ENCODE measurements at places on chromosomes 4 and X.

GRCh38 chr4:104772849-104773248, 278.2 kb upstream of the CXXC4 start:
- no peak for DNase-seq

- DNase-seq: peak; percentile 68
Measured at GRCh38 chr4:153152501-153153338, 51.5 kb upstream of the TRIM2 start.

DNA sequence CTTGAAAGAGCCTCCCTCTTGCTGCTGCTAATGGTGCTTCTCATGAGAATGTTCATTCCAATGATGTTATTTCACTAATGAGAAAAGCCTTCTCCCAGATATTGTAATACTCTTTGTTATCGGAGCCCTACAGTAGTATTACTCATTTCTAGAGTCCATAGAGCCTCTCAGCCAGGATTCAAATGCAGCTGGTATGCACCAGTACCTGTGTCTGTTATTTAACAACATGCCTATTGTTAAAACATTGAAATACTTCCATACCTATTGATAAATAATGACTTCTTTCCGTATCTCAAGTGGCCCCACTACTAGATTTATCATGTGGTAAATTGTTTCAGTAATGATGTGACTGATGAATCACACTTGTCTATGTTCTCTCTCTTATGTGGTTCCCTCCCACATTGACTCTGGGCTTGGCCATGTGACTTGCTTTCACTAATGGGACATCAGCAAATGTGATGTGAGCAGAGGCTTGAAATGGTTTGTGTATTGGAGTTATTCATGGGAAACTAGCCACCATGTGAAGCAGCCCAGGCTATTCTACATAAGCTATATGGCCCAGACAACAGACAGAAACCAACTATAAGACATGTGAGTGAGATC, 207.6 kb downstream of the THOC2 start:
- no peak for DNase-seq

GRCh38 chr4:178808106-178808505, 1365.9 kb upstream of the AGA start:
- DNase-seq: no peak

- no peak for DNase-seq
Measured at GRCh38 chr4:86657910-86658309, 63.8 kb downstream of the PTPN13 start.

DNA sequence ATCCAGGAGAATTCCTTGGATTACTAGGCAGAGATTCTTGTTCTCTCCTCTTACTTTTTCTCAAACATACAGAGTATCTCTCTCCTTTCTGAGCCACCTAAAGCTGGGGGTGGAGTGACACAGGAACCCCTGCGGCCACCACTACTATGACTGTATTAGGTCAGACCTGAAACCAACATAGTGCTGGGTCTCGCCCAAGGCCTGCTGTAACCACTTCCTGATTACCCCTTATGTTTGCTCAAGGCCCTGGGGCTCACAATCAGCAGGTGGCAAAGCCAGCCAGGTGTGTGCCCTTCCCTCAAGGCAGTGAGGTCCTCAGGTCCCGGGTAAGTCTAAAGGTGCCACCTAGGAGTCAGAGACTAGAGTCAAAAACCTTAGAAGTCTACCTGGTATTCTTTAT, 166.4 kb downstream of the PARM1 start:
- DNase-seq: no peak

- DNase-seq: no peak
Measured at GRCh38 chr4:123696687-123697086, 300.1 kb downstream of the SPRY1 start.

DNA sequence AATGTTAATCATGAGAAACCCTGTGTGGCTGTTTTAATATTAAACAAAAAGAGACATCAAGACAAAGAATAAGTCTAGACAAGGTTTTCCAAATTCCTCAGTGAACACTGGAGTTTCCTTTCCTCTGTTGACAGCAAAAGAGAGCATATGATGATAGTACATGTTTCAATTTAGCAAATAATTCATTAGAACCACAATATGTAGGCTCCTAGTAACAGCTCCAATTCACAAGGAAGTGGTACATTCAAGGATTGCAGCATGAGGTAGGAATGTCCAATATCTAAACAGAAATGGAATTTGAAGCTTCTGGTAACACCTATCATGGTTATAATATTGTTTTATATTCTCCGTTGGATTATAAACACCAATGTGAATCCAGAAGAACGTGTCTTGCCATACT, 203.8 kb upstream of the TECRL start:
- DNase-seq: no peak

DNA sequence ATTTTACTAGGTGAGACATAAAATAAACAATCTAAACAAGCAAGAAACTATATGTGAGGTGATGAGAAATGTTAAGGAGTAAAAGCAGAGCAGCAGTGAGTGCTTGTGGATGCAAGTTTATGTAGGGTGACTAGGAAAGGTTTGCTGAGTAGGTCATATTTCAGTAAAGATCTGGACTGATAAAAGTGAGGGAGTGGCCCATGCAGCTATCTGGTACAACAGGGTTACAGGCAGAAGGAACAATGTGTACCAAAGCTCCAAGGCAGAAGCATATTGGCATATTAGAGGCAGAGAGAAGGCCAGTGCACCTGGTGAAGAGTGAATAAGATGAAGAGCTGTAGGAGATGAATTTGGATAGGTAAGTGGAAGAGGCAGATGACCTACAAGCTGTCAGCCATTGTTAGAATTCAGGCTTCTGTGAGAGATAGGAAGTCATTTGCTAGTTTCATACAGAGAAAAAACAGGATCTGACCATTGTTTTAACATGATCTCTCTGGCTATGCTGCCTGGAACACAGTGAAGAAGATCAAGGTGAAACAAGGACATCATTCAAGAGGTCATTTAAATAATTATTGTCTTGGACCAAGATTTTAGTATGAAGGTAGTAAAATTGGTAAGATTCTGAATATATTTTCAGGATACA, 274.6 kb downstream of the ANKRD50 start:
- no peak for DNase-seq

DNA sequence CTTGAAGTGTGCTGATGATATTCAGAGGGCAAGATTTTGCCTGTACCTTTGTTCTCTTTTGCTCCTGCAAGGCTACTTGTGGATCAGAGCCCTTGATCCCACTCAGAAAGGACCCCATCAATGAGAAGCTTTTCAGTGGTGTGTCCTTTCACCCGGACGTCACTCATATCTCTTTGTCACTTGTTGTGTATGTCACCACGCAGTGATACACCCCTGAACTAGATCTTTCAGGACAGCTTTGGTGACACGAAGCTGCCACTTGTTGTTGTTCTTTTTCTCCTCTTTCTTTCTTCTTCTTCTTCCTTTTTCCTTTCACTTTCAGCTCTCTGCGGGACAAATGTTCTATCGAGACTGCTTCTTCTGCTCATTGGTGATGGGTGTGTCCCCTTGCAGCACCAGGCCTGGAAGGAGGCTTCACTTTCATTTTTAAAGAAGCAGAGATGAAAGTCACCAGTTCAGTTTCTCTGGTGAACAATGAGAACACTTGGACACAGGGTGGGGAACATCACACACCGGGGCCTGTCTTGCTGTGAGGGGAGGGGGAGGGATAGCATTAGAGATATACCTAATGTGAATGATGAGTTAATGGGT, 83.6 kb downstream of the NBDY start:
- DNase-seq: peak; percentile 30

GRCh38 chr4:85861064-85861765, 386.3 kb downstream of the ARHGAP24 start:
- no peak for DNase-seq

- DNase-seq: no peak
Measured at GRCh38 chrX:56057325-56057724, 174.8 kb upstream of the KLF8 start.

DNA sequence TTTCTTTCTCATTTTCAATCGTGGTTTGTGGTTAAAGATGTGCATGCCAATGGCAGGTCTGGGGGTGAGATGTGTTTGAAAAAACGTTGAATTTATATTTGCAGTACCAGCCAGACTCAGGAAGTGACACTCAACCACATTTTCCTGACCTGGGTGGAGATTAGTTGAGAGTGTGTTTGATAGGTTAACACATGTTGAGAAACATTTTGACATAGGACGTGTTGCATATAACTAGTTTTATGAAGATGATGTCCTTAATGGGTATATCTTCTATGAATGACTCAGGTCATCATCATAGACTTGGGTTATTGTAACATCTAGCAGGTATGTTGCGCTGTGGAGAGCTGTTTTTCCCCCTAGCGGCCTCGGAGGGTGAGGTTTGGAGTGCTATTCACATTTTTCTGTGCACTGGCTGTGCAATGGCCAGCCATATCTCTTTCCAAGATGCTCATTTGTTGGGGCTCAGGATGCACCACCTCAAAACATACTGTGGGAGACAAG, 21.7 kb upstream of the CD38 start:
- peak; percentile 67 for DNase-seq

- no peak for DNase-seq
Measured at GRCh38 chr4:108120789-108121188, 47.9 kb downstream of the LEF1 start.

GRCh38 chrX:122115604-122116003, 1068.2 kb downstream of the GLUD2 start:
- DNase-seq: no peak

DNA sequence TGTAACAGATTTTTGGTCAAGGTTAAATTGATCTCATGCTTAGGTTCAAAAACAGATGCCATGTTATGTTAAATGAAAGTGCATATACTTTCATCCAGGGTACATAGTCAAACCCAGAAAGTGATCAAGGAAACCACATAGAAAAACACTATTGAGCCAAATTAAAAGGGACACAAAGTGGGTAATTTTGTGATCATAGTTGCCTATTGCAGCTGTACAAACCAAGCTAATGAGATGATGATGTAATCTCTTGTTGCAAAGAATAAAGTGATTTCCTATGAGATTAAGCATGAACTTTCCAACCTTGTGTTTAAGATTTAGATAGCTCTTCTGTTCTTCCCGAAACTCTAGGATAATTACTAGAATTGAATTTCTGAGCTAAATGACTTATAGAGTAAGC, 20.2 kb upstream of the LIMCH1 start:
- no peak for DNase-seq

GRCh38 chr4:152112190-152112589, 351.4 kb upstream of the GATB start:
- no peak for DNase-seq

GRCh38 chrX:123361371-123361770, 177.3 kb downstream of the GRIA3 start:
- DNase-seq: no peak

DNA sequence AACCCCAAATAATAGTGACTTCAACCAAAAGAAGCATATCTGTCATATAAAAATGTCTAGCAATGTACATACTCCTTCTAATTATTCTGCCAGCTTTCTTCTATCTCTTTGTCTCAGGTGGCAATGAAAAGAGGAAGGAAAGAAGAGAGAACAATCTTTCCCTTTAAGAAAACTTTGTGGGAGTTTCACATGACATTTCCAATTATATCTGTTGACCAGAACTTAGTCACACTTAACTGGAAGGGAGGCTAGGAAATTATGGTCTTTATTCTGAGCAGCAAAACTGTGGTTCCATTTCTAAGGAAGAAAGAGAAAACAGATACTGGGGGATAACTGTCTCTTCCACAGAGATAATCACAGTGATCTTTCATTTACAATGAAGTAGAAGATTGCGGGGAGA, 12.9 kb upstream of the MAOA start:
- no peak for DNase-seq

DNA sequence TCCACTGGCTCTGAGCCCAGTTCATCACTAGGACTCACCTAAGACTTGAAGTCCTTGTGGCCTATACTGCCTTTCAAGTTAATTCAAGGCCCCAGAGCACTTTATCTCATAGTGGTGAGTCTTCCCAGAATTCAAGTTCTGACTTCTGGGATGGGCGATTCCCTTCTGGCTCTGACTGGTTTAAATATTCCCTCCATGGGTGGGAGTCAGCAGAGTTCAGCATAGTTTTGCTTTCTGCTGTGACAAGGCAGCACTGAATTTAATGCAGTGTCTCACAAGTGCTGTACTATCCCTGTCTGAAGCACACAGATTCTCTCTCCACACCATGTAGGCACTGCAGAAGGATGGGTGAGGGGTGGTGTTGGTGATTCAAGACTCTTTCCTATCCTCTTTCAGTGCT, 46.5 kb downstream of the KLF8 start:
- DNase-seq: no peak
